MCF 10A (cell line): ENCODE measurements at places on chromosomes 5 and 9. TPM values are rescaled to one million over a fixed set of nuclear protein-coding genes. Genes with fewer than 3 reads are reported as not detected.

Gene MRPS2
- 35.4 and 45.8 TPM in 2 replicates for total RNA-seq

DNA sequence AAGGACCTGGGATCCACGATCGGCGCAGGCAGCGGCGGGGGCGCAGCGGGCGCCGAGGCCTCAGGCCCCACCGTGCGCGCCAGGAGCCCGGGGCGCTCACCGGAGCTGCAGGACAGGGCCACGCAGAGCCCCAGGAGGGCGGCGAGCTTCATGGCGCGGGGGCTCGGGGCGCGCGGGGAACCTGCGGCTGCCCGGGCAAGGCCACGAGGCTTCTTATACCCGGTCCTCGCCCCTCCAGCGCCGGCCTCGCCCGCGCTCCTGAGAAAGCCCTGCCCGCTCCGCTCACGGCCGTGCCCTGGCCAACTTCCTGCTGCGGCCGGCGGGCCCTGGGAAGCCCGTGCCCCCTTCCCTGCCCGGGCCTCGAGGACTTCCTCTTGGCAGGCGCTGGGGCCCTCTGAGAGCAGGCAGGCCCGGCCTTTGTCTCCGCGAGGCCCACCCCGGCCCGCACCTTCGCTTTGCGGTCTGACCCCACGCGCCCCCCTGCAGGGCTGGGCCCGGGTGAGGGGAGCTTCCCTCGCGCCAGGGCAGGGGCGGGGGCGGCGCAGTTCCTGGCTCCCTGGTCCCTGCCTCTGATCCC is at the start of gene SCGB3A1:
SCGB3A1 (minus strand) TSS at position 189 of the 577 bp plus-strand sequence; CDS start at position 152, 37 bp downstream.
- H3K4me1 ChIP-seq = no peaks in the 10 kb centered on the region
- no peaks in the 10 kb centered on the region for H3K36me3 ChIP-seq
- H3K4me3 ChIP-seq = no peak within 1 kb of the TSS
- no peak for DNase-seq
- no peak within 1 kb of the TSS for H3K27ac ChIP-seq

DNA sequence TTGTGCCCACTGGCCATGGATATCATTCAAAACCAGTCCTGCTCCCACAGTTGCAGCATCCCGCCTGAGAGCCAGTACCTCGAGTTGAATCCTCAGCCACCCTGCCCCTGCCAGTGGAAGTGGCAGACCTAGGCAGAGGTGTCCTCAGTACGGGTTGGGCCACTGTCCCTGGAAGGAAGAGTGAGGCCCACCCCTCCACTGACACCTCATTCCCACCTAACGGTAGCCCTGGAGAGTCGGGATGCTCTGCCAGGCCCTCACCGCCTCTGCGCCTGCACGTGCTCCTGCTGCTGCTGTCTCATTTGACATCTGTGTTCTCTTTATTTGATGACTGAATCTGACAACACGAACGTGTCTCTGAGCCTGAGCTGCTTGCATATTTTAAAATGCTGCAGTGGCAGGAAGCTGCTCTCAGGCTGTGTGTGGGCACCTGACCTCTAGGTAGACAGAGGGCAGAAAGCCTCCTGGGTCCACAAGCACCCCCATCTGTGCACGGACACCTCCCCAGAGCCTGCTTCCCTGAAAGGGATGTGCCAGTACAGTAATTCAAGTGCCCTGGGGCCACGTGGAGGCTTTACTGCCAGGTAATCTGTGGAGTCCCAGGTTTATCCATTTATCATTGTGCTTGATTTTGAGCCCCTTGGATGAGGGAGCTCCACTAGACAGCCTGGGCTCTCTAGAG is 194.7 kb downstream of the CACNA1B start:
- H3K36me3 ChIP-seq = no peaks in the 10 kb centered on the region
- H3K27me3 ChIP-seq = no peaks in the 10 kb centered on the region
- no peak overlapping the region for H3K27ac ChIP-seq
- H3K4me3 ChIP-seq = no peak overlapping the region
- H3K4me1 ChIP-seq = no peaks in the 10 kb centered on the region

- no peaks in the 10 kb centered on the region for H3K36me3 ChIP-seq
- peaks cover 45% of the 10 kb centered on the region for H3K4me1 ChIP-seq
- no peak overlapping the region for H3K4me3 ChIP-seq
- no peak overlapping the region for H3K27ac ChIP-seq
Observed at GRCh38 chr9:33227008-33227398, 13.0 kb upstream of the SPINK4 start.

DNA sequence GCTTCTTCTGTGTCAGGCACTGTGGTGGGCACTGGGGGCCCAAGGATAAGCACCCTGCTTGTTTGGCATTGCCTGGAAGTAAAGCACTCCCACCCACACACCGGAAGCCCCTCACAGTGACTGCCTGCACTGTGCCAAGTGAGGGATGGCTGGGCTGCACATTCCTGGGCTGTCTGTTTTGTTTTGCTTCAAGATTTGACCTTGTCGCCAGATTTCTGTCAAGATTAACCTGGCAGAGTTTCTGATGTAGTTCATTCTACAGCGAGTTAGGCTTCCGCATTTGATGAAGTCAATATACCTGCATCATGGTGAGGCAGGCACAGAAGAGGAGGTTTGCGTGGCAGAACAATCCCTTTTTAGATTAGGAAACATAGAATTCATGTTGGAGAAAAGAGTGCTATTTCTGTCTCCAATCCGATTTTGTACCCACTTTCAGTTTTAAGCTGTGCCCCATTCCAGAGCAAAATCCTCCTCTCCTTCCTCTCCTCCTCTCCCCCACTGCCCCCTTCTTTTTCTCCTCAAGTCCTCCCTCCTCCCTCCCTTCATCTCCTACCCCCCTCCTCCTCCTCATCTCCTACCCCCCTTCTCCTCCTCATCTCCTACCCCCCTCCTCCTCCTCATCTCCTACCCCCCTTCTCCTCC is 14.4 kb upstream of the BOD1 start:
- H3K27ac ChIP-seq = no peak overlapping the region
